HT-29 (cell line): ENCODE measurements at places on chromosomes 1 and 21.
A peak's percentile ranks its signal among the peaks of the same experiment; 100 is the strongest.

DNA sequence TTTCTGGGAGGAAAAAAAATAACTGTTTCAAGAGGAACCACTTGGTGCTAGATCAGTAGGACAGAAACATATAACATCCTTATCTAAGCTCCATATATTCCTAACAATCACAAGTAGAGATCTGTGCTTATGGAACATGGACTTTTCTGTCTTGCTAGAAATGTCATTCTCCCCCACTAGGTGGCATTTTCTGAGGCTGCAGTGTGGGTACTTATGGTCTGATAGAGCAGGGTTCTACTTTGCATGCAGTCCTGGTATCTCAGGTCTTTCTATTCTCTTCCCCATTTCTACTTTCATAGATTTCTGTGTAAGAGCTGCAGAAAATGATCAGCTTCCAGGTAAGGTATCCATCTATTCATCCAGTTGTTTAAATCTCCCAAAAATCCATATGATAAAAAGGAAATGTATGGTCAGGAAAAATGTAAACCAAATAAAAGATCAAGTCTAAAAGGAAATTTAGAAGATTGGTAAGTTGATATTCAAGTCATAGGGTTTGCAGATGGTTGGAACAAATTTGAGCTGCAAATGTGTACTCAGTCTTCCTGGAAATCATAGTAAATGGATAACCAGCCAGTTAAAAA is 1.5 kb downstream of the ZNF684 start:
- DNase-seq, result peak; percentile 59

DNA sequence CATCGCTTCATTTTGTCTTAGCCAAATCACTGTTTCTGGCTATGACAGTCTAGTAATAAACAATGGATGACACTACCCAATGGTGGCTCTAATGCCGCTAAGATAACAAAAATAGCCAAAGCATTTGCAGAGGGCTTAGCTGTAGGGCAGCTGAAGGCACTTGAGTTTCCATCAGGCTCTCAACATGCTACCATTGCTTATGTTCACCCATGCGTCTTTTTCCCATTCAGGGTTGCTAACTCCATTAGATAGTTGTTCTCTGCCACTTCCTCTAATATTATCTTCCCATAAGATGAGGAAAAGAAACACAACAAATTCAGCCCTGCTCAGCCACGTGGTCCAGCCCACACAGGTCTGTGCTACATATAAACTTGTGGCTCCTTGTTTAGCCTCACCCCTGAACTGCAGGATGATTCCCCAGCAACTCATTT is 159.6 kb downstream of the TOMM20 start:
- no peak for DNase-seq

GRCh38 chr1:209406168-209406567 is 177.3 kb upstream of the CAMK1G start:
- DNase-seq, result no peak

GRCh38 chr1:59601041-59601441 is 213.7 kb upstream of the HOOK1 start:
- DNase-seq, result no peak

- DNase-seq, result peak; percentile 31
These were observed 29.9 kb upstream of the DDAH1 start for GRCh38 chr1:85494904-85495266.

GRCh38 chr1:3596663-3597598 is 14.4 kb downstream of the MEGF6 start:
- no peak for DNase-seq

DNA sequence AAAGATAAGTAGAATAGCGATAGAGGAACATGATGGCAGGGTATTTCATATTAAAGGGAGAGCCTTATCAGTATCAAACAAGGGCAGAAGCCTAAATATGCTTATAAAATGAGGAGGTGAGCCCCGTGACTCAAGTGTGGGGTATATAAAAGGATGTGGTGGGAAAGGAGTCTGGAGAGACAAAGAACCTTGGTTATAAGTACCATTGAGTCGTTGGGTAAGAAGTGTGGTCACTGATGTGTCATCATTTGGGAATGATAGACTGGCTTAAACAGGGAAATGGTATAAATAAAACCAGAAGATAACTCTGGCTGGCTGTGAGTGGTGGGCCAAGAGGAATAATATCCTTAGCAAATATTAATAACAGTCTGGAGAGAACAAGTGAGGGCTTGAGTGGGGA is 10.9 kb upstream of the CD5L start:
- no peak for DNase-seq

- no peak for DNase-seq
These were observed 23.9 kb upstream of the PTAFR start for GRCh38 chr1:28200234-28200873.

DNA sequence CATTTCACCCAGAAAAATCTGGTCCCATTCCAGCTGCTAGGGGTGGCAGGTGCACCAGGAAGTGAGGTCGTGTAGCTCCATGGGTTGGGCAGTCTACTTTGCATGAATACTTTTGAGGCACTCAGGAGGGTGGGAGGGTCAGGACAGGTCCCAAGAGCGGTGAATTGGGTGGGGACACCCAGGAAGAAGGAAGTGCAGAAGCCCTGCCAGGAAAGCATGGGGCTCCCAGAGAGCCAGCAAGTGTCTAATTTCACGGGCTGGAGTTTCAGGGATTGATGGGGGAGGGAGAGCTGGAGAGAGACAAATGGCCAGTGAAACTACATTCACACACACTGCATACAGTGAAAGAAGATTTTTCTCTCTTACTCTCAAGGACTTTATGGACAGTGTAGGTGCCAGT is 137.8 kb downstream of the GALNT2 start:
- peak; percentile 82 for DNase-seq

GRCh38 chr21:26130249-26130881 is 40.2 kb downstream of the APP start:
- DNase-seq, result no peak

DNA sequence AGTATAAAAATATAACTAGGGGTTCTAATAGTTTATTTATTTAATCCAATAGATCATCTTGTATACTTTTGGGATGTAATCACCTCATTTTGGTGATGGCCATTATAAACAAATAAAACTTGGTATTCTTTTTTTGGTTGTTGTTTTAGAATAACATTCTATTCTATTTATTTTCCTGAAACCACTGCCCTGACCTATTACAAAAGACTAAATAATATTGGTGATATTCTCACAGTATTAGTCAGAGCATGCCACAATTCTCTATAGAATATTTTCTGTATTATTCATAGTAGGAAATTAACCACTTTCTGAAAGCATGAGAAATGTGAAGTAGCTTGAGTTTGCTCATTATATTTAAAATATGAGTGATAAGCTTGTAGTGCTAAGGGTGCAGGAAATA is 54.1 kb upstream of the LRRC7 start:
- DNase-seq, result no peak

DNA sequence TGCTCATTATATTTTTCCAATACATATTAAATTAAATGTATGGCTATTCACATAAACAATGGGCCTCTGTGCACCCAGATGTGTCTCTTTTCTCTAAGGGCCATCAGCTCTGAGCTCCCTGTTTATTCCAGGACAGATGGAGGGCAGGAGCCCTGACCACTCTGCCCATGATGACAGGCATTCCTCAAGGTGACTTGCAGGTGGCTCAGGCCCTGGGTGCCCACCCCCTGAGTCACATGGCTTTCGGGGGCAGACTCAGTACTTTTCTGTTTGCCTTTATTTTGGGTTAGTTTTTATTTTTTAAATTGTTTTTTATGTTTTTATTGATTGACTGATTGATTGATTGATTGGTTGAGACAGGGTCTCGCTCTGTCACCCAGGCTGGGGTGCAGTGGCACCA is 6.4 kb upstream of the LRP8 start:
- no peak for DNase-seq

DNA sequence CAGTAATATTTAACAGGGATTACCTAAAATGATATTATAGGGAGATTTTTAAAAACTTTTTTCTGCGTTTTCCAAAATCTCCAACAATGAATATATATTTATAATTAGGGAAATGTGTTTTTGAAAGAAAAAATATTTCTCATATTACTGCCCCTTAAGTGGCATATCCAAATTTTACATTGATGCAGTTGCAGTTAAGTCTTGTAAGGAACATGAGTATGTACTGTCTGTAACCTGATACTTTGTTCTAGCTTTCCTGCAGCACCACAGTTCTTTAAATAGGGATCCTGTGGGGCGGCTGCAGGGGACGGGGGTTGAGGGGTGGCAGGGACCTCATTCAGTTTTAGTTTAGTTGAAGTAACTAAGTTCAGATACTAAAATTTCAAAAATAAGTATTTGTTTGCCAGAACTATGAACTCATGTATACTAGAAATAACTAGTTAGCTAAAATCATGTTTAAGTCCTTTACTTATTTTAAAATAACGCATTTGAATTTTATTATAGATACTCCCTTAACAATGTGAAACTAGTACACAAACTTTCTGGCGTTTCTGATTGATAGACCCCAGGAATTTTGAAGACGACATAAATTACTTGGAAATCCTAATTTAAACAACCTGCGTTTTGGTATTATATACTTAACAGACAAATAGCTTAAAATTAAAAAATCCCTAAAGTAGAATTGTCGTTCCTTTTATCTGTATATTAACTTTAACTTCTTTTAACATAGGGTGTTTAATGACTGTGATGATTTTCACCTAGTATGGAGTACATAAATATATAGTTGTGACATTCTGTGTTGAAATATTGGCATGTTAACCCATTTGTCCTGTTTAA is 639 bp upstream of the DNAJB4 start:
- DNase-seq, result peak; percentile 93

DNA sequence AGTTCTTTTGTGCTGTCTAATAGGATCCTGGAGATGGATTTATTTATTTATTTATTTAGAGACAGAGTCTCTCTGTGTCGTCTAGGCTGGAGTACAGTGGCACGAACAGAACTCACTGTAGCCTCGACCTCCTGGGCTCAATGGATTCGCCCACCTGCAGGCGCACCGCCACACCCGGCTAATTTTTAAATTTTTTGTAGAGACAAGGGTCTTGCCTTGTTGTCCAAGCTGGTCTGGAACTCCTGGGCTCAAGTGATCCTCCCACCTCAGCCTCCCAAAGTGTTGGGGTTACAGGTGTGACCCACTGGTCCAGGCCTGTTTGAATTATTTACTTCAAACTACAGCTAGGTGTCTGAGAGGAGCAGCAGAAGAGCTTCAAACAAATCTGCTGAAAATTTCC is 9.6 kb upstream of the SPEN start:
- no peak for DNase-seq

- peak; percentile 24 for DNase-seq
These were observed 118.1 kb downstream of the SPSB1 start for GRCh38 chr1:9410737-9411297.

- no peak for DNase-seq
These were observed 40.8 kb downstream of the CBS start for GRCh38 chr21:43034826-43035225.

- no peak for DNase-seq
These were observed 150.3 kb upstream of the SPAG17 start for GRCh38 chr1:118335331-118335732.

GRCh38 chr1:162389021-162389818 is 7.7 kb downstream of the C1orf226 start:
- peak; percentile 33 for DNase-seq

DNA sequence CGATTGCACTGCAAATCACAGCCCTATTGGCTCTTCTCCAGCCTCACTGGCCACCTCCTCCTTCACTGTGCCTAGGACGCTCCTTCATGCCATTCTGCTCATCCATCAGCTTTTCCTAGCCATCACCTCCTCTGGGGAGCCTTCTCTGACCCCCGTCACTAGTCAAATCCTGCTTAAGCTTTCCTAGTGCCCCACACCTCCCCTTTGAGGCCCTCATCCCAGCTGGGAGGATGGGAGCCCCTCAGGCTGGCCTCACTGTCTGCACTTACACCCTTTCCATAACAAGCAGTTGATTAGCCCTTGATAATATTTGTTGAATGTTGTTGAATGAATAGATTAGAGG is 50.7 kb downstream of the KLHDC7A start:
- no peak for DNase-seq
